Upper lobe of right lung (tissue), 1 donor: ENCODE measurements at places on chromosomes 11 and 22.

DNA sequence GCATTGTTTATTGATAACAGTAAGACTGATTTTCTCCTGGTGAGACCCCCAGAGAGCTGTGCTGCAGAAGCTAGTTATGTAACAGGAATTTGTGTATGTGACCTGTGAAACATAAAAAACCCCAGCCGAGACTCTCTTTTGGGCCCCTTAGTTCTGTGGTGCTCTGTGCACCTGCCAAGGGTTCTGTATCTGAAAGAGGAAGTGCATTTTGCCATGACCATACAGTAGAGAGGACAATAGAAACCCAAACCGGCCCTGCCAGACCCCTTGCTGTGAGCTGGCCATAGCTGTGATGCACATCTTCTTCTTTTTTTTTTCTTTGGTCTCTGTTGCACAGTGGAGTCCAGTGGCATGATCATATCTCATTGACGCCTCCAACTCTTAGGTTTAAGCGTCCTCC lies 31.4 kb upstream of the APOL5 start:
- H3K4me3 ChIP-seq, result no peak overlapping the region
- no peak overlapping the region for H3K27ac ChIP-seq
- no peak for DNase-seq
- no peaks in the 10 kb centered on the region for H3K27me3 ChIP-seq
- no peaks in the 10 kb centered on the region for H3K36me3 ChIP-seq

DNA sequence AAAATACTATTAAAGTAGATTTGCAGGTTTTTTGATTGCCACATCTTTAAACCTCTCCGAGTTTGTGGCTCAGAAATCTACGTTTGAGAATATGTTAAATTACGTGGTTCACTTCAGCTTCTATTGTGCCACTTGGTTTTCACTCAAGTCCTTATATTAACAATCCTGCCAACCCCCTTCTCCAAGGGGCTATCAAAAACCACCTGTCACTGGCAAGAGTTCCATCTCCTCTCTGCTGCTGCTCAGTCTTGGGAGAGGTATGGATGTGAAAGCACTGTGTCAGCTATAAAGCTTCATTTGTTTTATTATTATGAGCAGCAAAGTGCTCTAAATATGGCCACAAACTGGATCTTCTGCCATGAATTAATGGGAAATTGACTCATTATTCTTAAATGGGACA lies 197.5 kb upstream of the NARS2 start:
- H3K27ac ChIP-seq, result no peak overlapping the region
- H3K36me3 ChIP-seq, result no peaks in the 10 kb centered on the region
- DNase-seq, result no peak
- H3K27me3 ChIP-seq, result no peaks in the 10 kb centered on the region
- no peaks in the 10 kb centered on the region for H3K4me1 ChIP-seq

- no peaks in the 10 kb centered on the region for H3K4me1 ChIP-seq
- H3K4me3 ChIP-seq, result no peak overlapping the region
- H3K36me3 ChIP-seq, result peaks cover 98% of the 10 kb centered on the region
- H3K27ac ChIP-seq, result no peak overlapping the region
Observed at GRCh38 chr22:21970037-21970799, 12.4 kb downstream of the TOP3B start.

- no peak overlapping the region for H3K27ac ChIP-seq
- H3K4me1 ChIP-seq, result no peaks in the 10 kb centered on the region
- DNase-seq, result peak; percentile 47
- H3K27me3 ChIP-seq, result no peaks in the 10 kb centered on the region
Observed at GRCh38 chr11:1150769-1151365, 6.9 kb upstream of the MUC5AC start.

- no peaks in the 10 kb centered on the region for H3K27me3 ChIP-seq
- H3K4me3 ChIP-seq, result no peak overlapping the region
- no peak for DNase-seq
- H3K36me3 ChIP-seq, result no peaks in the 10 kb centered on the region
Observed at GRCh38 chr11:60477035-60477445, 15.5 kb upstream of the MS4A12 start.

DNA sequence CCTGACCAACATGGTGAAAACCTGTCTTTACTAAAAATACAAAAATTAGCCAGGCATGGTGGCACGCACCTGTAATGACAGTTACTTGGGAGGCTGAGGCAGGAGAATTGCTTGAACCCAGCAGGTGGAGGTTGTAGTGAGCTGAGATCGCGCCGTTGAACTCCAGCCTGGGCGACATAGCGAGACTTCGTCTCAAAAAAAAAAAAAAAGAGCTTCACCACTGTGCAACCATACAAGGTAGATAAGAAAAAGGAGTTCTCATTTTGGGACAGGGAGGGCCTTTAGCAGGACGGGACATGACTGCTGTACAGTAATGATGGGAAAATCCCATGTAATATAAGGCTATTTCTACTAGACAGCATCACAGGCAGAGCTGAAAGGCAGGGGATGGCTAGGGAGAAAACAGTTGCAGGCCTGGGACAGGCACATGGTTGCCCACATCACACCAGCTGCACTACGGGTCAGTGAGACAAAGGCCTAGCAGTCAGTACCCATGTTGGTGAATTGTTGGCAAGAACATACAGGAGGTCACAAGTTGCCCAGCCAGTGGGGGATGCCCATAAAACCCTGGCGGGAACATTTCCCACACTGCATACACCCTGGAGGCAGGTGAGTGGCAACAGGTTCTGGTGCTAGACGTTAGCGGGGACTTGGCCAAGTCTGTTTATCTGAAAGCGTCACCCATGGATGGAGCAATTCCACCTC lies 5.4 kb downstream of the TANGO2 start:
- H3K4me3 ChIP-seq, result no peak overlapping the region
- peaks cover 5% of the 10 kb centered on the region for H3K36me3 ChIP-seq
- peaks cover 12% of the 10 kb centered on the region for H3K4me1 ChIP-seq
- DNase-seq, result no peak

- H3K27ac ChIP-seq, result no peak overlapping the region
- H3K27me3 ChIP-seq, result no peaks in the 10 kb centered on the region
- DNase-seq, result peak; percentile 57
- H3K4me1 ChIP-seq, result peaks cover 1% of the 10 kb centered on the region
Observed at GRCh38 chr11:2517016-2517385, 72.2 kb downstream of the KCNQ1 start.

- peak overlapping the region; percentile 75 for H3K27ac ChIP-seq
- H3K36me3 ChIP-seq, result no peaks in the 10 kb centered on the region
- no peak overlapping the region for H3K4me3 ChIP-seq
- peak; percentile 84 for DNase-seq
- H3K4me1 ChIP-seq, result peaks cover 20% of the 10 kb centered on the region
Observed at GRCh38 chr11:126115816-126116331, 53.2 kb upstream of the CDON start.

DNA sequence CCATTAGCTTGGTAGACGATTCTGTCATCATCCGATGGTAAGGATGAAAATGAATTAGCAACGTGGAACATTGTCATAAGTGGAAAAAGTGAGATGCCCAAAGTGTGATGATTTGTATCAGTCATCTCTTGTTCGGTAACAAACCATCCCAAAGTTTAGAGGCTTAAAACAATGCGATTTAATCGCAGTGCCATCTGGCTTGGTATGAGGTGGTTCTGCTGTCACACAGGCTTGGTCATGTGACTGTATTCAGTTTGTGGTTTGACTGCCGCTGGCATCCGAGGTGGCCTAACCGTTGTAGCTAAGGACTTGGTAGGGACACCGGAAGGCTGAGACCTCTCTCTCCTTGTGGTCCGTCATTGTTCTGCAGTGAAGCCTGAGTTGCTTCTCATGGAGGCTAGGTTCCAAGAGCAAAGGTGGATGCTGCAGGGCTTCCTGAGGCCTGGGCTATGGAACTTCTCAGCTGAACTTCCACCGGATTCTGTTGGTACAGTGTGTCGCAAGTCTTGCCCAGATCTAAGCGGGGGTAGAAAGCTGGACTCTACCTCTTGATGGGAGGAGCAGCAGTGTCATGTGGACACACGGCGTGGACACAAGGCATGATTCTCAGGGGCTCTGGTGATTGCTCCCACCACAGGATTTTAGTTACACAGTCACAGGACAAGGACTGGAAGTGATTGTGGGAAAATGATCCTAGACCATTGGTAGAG lies 36.3 kb downstream of the BCR start:
- no peaks in the 10 kb centered on the region for H3K36me3 ChIP-seq
- H3K4me1 ChIP-seq, result peaks cover 70% of the 10 kb centered on the region
- DNase-seq, result no peak
- peak overlapping the region; percentile 32 for H3K27ac ChIP-seq

GRCh38 chr22:17444204-17444504 lies 74.9 kb downstream of the CECR2 start:
- no peaks in the 10 kb centered on the region for H3K36me3 ChIP-seq
- no peaks in the 10 kb centered on the region for H3K27me3 ChIP-seq
- no peaks in the 10 kb centered on the region for H3K4me1 ChIP-seq

GRCh38 chr11:131533149-131533548 lies 162.7 kb downstream of the NTM start:
- peaks cover 3% of the 10 kb centered on the region for H3K27me3 ChIP-seq
- H3K4me1 ChIP-seq, result no peaks in the 10 kb centered on the region
- no peak overlapping the region for H3K4me3 ChIP-seq
- no peaks in the 10 kb centered on the region for H3K36me3 ChIP-seq

- H3K27ac ChIP-seq, result peak overlapping the region; percentile 42
- no peaks in the 10 kb centered on the region for H3K27me3 ChIP-seq
- H3K4me3 ChIP-seq, result no peak overlapping the region
- H3K36me3 ChIP-seq, result no peaks in the 10 kb centered on the region
- H3K4me1 ChIP-seq, result peaks cover 26% of the 10 kb centered on the region
Observed at GRCh38 chr11:64885367-64886286, 7.2 kb upstream of the EHD1 start.

DNA sequence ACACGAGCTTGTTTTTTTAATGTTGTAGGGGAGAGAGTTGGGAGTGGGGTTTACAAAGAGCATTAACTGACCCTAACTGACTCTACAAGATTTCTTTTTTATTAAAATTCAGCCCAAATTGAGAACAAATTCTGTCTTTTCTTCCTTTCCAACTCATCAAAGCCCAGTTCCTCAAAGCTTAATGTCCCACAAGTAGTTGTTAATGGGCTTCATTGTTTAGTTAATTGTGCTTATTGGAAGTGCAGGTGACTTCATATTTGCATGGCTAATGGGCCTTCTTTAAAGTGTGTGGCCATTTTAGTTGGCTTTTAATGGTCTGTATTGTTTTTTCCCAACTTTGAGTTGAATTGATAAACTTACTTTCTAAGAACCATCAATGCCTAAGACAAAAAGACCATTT lies 39.8 kb downstream of the MPPED2 start:
- H3K36me3 ChIP-seq, result no peaks in the 10 kb centered on the region
- DNase-seq, result no peak
- H3K4me1 ChIP-seq, result no peaks in the 10 kb centered on the region
- no peaks in the 10 kb centered on the region for H3K27me3 ChIP-seq

- H3K4me3 ChIP-seq, result no peak overlapping the region
- DNase-seq, result peak; percentile 92
- no peaks in the 10 kb centered on the region for H3K27me3 ChIP-seq
- H3K27ac ChIP-seq, result no peak overlapping the region
- no peaks in the 10 kb centered on the region for H3K36me3 ChIP-seq
Observed at GRCh38 chr22:45994491-45995404, 17.8 kb upstream of the WNT7B start.

DNA sequence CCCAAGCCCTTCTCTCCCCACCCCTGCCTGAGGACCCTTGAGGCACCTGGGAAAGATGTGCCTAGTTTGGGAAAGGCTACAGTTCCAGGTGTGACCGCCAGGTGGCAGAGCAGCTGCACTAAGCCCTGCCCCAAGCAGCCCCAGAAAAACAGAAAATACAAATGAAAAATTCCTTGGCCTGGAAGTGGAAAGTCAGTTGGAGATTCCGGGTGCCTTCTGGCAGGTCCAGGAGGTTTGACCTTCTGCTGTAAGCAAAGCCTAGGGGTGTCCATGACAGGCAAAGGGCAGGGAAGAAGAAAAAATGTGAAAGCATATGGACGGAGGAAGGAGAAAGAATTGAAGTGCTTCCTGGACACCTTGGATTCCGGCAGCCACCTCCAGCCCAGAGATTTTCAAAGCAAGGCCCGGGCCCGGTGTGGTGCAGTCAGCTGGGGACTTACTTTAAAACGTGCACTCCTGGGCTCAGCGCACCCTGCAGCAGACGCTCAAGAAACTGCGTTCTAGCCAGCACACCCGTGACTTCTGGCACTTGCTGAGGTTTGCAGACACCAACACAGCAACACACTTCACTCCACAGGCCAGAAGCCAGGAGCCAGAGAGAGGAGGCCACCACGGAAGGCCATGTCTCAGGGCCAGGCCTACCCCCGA lies 37.3 kb upstream of the SLC22A12 start:
- peak; percentile 79 for DNase-seq
- no peaks in the 10 kb centered on the region for H3K36me3 ChIP-seq
- no peak overlapping the region for H3K4me3 ChIP-seq
- H3K4me1 ChIP-seq, result peaks cover 9% of the 10 kb centered on the region

DNA sequence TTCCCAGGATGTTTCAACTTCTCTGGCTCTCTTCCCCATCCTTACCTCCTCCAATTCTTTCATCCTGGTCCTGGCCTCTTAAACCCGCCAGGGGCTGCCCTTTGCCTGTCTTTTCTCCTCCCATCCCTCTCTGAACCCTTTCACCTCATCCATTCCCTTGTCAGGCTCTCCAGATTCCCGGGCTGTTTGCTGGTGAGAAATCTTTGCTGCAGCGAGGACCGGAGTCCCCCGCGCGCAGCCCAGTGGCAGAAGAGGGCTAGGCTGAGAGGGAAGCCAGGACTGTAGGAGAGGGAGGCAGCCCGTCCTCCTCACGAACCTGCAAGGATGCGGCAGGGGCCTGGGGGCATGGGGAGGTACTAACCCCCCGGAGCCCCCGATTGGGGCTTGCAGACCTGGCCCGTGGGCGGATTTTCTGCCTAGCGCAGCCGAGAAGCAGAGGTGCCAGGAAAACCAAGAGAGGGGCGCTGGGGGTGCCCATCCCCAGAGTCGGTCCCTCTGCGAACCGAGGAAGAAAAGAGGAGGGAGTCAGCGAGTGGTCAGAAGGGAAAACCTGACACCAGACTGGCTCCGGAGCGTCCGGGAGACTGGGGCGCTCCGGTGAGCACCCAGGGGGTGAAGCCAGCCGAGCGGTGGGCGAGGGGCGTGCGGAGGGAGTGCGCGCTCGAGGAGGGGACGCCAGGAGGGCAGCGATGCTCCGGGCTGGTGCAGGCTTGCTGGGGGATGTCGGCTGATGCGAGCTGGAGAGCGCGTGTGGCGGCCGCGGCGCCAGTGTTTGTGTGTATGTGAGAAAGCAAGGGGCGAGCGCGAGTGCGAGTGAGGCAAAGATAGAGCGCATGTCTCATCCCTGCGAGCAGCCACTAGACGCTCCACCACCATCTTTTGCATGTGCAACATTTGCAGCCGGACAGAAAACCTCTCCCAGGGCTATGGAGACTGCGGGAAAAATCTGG lies at the start of gene GRIA4:
GRIA4 (plus strand) TSS at position 242 of the 950 bp plus-strand sequence. CDS start 925 bp downstream, outside the sequence.
- peak; percentile 64 for DNase-seq
- H3K4me3 ChIP-seq, result peak within 1 kb of the TSS; percentile 28
- peaks cover 27% of the 10 kb centered on the region for H3K27me3 ChIP-seq
- no peak within 1 kb of the TSS for H3K27ac ChIP-seq
- H3K4me1 ChIP-seq, result peaks cover 12% of the 10 kb centered on the region
- no peaks in the 10 kb centered on the region for H3K36me3 ChIP-seq
